NCI-H187 (cell line): ENCODE measurements at places on chromosomes 16 and 17.
A peak's percentile ranks its signal among the peaks of the same experiment; 100 is the strongest.

DNA sequence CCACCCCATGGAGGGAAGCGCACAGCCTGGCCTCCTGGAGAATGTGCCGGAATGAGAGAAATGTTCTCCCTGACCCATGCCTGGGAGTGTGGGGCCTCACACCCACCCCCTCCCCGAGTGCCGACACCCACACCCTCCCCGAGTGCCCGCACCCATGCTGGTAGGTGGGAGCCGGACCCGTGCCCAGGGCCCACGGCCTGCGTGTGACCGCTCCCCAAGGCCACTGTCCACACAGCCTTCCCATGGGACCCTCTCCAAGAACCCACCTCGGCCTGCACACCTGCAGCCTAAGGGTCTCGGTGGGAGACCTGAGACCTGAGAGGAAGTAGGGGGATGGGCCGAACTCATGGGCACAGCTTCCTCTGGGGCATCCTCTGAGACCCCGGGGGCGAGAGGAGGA, 3.3 kb upstream of the PVALEF start:
- DNase-seq = no peak

- DNase-seq = no peak
These were observed 436 bp upstream of the BRIP1 start for GRCh38 chr17:61863801-61864126.

- DNase-seq = no peak
These were observed 201.1 kb upstream of the CDH13 start for GRCh38 chr16:82425661-82426060.

- DNase-seq = peak; percentile 67
These were observed 47.1 kb downstream of the DNAH17 start for GRCh38 chr17:78529871-78530670.

GRCh38 chr17:80152081-80152702, 5.3 kb upstream of the EIF4A3 start:
- no peak for DNase-seq

- DNase-seq = no peak
These were observed 18.3 kb downstream of the ZSWIM7 start for GRCh38 chr17:15981208-15981607.

DNA sequence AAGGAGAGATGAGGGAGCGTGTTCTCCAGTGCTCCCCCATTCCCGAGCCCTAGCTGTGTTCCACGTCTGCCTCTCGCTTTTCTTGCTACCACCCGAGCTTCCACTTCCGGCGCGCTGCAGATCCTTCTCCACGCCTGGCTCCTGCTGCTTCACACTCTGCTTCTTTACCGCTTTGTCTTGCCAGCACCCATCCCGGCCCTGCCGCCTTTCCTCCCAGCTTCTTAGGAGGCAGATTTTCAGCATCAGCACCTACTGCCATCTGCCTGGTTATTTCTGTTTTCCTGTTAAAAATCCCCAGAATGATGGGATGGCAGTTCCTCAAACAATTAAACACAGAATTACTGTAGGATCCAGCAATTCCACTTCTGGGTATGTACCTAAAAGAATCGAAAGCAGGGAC, 64.7 kb downstream of the ELAC2 start:
- no peak for DNase-seq
